ENCODE measurements at places on chromosomes 12 and 14.

DNA sequence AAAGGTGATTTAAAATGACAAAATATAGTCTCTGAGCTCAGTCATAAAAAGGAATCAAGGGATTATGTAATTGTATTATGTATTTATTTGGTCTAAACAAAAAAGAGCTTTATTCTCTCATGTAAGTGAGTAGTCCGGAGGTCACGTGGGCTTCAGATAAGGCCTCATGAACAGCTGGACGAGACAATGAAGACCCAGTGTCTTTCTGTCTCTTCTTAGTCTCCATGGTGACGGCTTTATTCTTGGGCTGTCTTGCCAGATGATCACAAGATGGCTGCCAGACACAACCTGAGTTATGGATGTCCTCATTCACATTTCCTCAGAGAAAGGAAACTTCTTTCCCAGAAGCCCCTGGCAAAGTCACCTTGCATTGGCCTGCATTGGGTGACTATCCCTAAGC is 98.6 kb downstream of the ARF6 start:
- no peak for DNase-seq

DNA sequence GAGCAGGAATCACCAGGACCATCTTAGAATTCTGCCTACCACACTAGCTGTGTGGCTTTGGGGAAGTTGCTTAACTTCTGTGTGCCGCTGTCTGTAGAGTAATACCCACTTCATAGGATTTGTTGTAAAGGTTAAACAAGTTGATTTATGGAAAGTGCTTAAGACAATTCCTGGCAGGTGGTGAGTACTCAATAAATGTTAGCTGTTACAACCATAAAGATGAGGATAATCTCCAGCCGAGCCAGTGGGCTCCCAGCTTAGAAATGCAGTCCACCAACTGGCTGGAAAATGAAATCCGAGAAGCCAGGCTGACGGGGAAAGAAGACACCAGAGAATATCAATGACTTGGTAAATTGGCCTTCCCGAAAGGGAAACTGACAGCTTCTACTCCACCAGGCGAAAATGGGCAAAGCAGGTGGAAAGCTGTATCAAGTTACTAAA is 173.5 kb downstream of the CHST11 start:
- DNase-seq, result no peak

DNA sequence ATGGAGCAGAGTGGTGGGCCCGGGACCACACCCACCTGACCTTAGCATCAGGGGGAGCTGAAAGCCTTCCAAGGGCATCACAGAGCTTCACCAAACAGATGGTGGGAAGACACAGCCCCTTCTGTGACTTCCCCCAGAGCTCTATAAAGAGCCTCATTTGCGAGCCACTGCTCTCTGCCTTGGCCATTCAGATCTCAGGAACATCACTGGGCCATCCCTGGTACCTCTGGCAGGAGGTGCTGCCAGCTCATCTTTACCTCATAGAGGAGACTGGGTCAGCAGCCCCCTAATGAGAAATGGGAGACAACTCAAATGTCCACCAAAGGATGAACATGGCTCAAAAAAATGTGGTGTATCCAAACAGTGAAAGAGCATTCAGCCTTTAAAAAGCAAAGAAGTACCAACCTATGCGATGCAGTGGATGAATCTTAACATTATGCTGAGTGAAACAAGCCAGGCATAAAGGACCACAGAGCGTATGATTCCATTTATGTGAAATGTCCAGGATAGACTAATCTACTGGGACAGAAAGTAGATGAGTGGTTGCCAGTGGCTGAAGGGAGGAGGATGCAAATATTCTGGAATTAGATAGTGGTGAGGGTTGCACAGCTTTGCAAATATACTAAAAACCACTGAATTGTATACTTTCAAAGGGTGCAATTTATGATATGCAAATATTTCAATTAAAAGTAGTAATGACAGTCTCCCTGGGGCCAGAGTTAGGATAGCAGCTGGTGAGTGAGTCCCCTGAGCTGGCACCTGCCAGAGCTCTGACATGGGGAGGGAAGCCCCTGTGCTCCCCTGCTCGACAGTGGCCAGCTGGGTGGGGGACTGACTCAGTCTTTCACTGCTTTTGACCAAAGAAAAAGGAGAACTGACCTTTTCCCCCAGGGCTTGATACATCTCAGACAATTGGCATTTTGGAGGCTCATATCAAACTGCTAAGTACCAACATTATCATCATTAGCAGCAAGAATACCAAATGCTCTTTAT is 116.6 kb downstream of the GCH1 start:
- no peak for DNase-seq

DNA sequence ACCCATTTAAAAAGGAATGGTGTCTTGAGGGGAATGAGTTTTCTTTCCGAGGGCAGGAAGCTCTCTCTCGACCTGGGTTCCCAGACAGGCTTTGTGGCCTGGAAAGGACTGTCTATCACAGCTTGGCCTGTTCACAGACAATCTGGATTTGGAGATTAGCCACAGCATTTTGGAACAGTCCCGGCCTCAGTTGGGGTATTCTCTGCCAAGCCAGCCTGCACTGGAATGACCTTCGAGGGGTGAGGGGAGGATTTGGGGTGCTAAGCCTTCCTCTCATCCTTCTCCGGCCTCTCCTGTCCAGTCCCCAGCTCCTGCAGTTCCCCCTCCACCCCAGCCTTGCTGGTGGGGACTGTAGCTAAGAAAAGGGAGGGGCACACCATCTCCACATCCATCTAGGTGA is 13.0 kb downstream of the TBX5 start:
- no peak for DNase-seq

DNA sequence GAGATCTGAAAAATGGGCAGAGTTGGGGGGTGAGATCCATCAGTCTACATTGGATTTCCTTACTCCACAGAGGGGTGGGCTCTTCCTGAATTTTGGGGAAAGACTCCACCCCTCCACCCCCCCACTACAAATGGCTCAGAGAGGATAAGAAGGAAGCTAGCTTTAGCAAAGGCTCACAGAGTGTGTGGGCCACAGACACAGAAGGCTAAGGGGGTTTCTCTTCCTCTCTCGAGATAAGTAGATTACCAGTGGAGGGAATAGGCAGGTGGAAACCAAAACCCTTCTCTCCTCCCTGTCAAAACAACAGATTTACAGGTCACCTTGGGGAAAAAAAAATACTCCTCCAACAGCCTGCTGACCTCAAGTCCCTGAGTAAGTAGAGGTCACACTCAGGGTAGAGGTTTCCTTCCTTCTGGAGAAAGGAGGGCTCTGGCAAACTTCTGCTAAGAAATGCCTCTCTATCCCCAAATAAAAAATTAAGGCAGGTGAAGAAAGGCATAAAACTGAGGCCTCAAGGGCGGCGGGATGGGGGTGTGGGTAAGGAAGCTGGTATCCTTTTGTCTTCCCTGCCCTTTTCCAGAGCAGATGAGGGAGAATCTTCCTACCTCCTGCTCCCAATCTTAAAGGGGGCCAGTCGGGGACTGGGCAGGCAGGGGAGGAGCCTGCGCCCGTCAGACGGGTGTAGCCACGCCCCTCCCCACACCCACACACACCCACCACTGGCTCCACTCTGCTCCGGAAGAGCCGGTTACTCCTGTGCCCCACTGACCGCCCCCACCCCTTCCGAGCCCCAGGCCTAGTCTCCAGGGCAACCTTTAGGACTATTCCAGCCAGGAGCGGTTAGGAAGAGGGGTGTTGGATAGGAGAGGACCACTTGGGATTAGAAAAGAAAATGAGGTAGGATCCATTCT is 1.9 kb upstream of the BAZ2A start:
- DNase-seq, result peak; percentile 57

- DNase-seq, result no peak
Observed at GRCh38 chr12:113271466-113271852, 50.2 kb downstream of the TPCN1 start.

DNA sequence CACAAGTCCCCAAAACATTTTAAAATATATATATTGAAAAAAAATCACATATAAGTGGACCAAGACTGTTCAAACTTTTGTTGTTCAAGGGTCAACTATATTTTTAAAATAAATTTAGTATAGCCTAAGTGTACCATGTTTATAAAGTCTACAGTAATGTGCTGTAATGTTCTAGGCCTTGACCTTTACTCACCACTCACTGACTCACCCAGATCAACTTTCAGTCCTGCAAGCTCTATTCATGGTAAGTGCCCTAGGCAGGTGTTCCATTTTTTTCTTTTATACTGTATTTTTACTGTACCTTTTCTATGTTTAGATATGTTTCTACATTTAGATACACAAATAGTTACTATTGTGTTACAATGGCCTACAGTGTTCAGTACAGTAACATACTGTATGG is 23.4 kb upstream of the TMTC1 start:
- DNase-seq, result no peak

- DNase-seq, result no peak
Observed at GRCh38 chr12:76920172-76921099, 41.6 kb upstream of the CSRP2 start.

All from CD4-positive, alpha-beta T cell treated with Interleukin-4 for 1 hour (primary cell).